ENCODE measurements at places on chromosomes 6 and 20.

GRCh38 chr6:44129841-44130322 lies 2.5 kb downstream of the TMEM63B start:
- DNase-seq: no peak

DNA sequence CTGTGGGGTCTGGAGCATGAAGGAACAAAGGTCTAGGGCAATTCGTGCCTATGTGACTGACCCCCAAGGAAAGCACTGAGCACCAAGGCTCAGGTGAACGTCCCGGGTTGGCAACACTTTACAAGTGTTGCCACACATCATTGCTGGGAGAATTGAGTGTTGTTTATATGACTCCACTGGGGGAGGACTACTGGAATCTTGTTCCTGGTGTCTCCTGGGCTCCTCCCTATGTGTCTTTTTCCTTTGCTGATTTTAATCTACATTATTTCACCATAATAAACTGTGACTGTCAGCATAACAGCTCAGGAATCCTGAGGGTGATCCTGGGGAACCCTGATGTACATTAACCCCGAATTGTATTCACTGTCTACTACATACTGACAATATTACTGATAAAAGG lies 207.7 kb upstream of the BMP2 start:
- no peak for DNase-seq

DNA sequence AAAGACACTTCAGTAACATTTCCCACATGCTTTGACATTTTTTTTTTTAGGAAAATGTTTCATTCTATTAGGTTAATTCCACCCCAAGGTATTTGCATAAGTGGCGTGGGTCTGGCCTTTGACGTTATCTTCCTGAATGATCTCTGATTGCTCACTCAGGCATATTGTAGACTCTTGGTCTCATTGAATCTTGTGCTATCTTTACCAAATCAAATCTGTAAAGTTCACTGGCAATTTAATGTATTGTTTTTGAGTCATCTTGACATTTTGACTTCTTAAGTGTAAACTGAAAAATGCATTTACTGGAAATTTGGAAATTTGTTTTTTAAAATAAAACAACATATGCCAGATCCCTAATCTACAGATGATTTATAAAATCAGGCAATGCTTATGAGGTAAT lies 16.0 kb upstream of the VIP start:
- no peak for DNase-seq

- DNase-seq: no peak
These were observed 67.4 kb downstream of the AIG1 start for GRCh38 chr6:143127941-143128680.

GRCh38 chr20:56368351-56369134 lies 9.8 kb downstream of the FAM210B start:
- no peak for DNase-seq

DNA sequence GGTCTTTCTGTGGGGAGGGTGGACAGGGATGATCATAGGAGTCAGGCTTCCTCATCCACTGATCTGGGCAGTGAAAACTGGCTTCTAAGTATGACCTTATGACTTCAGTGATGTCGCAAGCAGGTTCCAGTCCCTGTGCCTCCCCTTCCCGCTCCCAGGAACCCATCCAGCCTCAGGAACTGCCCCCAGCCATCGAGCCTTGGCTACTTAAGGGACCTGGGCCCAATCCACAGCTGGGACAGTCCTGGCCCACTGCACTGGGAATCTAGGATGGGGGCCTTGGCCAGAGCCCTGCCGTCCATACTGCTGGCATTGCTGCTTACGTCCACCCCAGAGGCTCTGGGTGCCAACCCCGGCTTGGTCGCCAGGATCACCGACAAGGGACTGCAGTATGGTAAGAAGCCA lies at the start of gene LBP:
Gene LBP, plus strand, starts transcription at position 236 of the 405 bp plus-strand sequence. Its CDS starts 35 bp downstream, at position 271.
- no peak for DNase-seq

DNA sequence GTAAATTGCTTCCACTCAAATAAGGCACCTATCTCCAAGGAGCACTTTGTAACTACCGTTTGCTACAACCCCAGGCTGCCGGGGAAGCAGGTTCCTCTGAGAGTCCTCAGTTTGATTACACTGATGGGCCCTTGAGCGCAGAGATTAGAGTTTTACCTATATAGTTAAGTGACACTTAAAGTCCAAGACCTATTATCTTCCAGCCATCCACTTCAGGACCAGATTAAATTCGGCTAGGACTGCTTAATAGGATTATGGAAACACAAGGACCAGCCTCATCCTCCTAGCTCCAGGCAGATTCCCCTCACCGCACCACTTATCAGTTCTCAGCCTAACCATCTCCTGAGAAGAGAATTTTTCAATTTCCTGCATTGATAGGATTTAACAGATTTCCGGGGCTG lies 64.7 kb upstream of the TIAM2 start:
- DNase-seq: no peak

- no peak for DNase-seq
These were observed 208.8 kb upstream of the PLCB4 start for GRCh38 chr20:8860011-8860495.

DNA sequence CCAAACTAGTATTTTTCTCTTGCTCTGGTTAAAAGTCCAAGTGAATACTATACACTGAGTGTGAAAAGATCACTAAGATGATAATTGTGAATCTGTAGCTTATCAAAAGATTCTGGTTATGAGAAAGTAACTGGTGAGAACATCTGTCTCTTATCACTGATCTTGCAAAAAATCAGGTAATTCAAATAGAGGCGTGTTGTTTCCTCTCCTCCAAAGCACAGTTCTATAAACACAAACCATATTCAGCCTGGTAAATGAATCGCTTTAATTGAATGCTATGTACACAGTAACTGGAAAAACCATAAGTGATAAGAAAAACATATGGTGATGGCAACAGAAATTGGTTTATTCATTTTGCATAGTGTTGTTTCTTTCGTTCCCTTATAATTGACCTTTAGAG lies 161.0 kb downstream of the RALGAPA2 start:
- no peak for DNase-seq

GRCh38 chr6:5851261-5851757 lies 155.4 kb downstream of the NRN1 start:
- peak; percentile 80 for DNase-seq

DNA sequence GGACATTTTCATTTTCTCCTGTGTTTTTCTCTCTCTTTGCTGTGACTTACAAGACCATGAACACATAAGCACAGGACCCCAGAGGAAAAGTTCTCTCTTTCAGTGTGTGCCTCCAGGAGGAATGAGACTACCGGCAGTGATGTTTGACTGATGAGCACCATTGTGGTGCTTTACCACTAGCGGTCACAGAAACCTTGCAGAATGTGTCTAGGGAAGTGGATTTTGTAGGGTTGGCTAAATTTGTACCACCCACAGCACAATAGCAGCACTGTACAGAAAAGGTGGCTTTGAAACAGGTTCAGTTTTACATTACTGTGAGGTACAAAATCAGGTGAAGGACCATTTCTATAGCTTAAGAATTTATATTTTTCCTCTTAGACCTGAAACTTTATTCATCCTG lies 301.9 kb upstream of the SUPT3H start:
- DNase-seq: no peak

DNA sequence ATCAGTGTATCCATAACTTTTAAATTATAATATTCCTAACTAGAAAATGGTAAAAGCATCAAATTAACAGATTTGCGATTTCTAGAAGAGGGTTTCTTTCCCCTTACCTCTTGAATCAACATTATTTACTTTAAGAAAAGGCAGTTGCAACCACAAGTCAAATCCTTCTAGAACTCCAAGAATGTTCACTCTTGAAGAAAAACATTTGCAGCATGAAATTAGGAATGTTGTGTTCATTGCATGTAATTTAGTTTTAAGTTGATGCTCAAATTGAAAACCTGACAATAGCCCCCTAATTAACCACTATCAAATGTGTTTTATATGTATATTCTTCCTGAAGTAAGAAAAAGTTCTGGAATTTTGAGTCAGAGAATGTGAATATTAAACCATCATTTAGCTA lies 2.3 kb upstream of the REV3L start:
- DNase-seq: no peak

- no peak for DNase-seq
These were observed 22.6 kb upstream of the SH3BGRL2 start for GRCh38 chr6:79608334-79609224.

DNA sequence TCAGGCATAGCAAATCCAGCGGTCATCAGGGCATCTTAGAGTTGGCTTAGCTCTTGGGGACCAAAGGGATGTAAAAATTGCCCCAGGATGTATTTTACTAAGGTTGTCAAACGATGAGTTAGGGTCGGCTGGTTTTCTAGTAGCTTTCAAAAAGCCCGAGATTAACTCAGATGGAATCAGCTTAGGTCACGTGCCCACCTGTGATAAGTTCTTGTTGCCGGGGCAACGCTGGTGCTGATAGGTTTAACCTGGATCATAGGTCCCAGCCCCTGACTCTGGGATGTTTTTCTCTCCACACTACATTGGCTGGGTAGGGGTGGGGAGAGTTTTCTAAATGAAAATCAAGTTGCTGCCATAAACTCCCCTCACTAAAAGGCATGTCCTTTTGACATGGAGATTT lies 257.3 kb upstream of the SULF2 start:
- DNase-seq: no peak

GRCh38 chr6:133681891-133682290 lies 207.0 kb upstream of the TCF21 start:
- no peak for DNase-seq

DNA sequence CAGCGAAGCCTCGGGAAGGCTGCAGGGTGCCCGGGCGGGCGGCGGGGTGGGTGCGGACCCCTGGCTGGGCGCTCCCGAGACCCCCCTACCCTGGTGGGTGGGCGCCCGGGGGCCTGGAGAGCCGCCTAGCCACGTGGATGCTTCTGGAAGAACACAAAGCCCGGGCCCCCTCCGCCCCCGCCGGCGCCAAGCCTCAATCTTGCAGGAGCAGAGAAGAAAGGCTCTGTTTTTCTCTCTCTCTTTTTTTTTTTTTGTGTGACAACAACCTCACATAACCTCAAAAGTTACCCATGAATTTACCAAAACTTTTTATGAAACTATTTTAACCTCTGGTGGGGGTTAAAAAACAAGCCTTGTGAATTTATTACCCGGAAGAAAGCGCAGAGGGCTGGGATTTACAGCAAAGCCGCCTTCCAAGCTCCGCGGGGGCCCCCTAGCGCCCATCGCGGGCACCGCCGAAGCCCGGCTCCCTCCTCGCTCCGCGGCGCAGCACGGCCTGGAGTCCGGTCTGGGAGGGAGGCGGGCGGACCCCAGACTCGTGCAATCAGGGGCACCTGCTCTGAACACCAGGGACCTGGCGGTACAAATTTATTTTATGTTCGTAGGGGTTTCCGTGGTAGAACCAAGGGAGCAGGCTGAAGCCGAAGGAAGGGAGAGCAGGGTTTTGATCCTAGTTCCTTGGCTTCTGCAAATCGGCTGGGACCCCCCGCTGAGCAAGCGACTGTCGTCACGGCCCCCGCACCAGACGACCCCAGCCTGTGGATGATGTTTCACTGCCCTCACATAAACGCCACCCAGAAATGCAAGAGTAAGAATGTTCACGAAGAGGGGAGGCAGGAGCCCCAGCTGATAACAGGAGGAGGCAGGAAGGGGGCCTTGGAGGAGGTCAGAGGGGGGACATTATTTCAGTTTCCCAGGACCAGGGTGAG lies 58.9 kb downstream of the ZNF831 start:
- peak; percentile 92 for DNase-seq

- DNase-seq: no peak
These were observed 15.4 kb downstream of the PNPLA1 start for GRCh38 chr6:36285187-36285671.

GRCh38 chr20:60034231-60035110 lies 76.2 kb downstream of the CDH26 start:
- DNase-seq: no peak

GRCh38 chr20:50777373-50777772 lies 17.5 kb upstream of the BCAS4 start:
- no peak for DNase-seq

DNA sequence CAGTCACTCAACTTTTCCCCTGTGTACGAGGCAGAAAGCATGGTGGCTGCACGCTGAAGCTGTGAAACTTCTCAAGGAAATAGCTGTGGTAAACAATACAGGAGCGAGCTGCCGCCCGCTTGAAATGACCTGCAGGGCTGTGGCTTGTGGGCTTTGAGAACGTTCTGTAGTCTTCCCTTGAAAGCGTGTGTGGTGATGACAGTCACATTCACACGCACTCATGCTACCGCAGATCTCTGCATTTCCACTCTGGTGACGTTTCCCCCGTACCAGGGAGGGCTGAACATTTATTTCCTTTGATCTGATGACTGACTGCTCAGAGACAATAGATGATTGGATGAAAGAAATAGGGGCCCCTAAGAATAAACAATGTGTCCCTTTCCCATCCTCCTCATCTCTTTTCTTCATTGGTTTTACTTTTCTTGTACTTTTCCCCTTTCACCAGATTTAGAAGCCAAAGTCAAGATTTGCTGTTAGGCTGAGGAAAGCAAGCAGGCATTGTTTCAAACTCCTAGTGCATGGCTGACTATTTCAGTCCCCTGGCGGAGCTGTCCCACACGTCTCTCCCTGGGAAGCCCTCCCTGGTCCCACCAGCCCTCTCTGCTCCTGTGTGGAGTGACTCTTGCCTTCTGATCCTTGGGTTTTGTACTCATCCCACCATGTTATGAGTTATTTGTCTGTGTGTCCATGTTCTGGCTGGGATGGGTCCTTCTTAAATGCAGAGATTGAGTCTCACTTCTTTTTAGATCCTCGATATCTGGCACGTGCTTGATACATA lies 3.9 kb downstream of the SYTL3 start:
- DNase-seq: peak; percentile 80

DNA sequence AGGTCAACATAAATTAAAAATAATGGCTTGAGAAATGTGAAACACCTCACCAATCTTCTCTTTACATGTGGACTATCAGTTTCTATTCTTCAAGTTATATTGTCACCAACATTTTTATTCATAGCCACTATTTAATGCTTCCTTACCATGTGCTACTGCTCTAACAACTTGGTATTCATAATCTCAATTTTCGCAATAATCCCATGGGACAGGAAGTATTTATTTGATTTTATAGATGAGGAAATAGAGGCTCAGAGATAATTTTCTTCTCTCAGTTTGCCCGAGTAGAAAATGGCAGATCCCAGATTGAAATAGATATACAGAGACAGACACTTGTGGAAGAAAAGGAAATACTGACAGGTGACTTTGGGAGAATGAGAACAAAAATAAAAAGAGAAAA lies 66.6 kb downstream of the FAM83B start:
- no peak for DNase-seq

- DNase-seq: no peak
These were observed 16.8 kb upstream of the CDH22 start for GRCh38 chr20:46324960-46325703.

GRCh38 chr6:123655521-123656306 lies 19.0 kb upstream of the TRDN start:
- DNase-seq: no peak

- no peak for DNase-seq
These were observed 6.8 kb downstream of the SCAND1 start for GRCh38 chr20:35947489-35947888.

DNA sequence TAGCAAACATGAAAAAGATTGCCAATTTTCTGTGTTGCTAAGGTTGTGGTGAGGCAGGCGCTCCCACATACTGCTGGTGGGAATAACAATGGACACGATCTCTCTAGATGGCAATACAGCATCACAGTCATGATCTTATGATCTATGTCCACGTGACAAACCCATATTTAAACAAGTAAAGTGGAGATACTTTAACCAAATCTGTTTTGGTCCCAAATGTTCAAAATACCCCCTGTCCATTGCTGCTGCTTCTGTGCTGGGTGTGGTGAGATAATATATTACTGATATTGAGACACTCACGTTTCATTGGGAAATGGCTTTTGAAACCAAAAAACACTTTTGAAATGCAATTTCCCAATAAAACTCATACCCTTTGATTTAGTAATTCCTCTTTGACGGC lies 23.0 kb downstream of the SIRPD start:
- DNase-seq: no peak

GRCh38 chr6:34602318-34603111 lies 46.4 kb upstream of the SPDEF start:
- DNase-seq: no peak

- no peak for DNase-seq
These were observed 502 bp upstream of the HTR1E start for GRCh38 chr6:86936834-86937218.
